NCI-H1930 (cell line): ENCODE measurements at places on chromosomes 2 and 18.

- DNase-seq, result peak; percentile 8
Observed at GRCh38 chr2:88059979-88060906, 4.7 kb upstream of the KRCC1 start.

- DNase-seq, result no peak
Observed at GRCh38 chr2:946073-946948, 4.3 kb upstream of the SNTG2 start.

DNA sequence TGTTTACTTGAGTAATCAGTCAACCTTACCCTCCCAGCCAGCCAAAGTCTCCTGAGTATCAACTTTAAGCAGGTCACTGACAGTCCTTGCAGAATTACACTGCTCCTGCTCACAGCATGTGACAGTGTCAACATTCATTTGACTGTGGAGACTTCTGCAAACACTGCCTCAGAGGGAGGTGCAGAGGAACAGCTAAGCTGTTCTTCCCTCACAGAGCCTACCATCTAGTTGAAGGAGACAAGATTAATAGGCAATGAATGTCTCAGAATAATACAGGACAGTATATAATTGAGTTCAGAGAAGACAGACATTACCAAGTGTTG is 11.9 kb downstream of the SLC14A2 start:
- no peak for DNase-seq

- peak; percentile 11 for DNase-seq
Observed at GRCh38 chr18:56358608-56359280, 279.6 kb downstream of the TXNL1 start.

- no peak for DNase-seq
Observed at GRCh38 chr18:13643261-13643751, 83.1 kb downstream of the FAM210A start.

GRCh38 chr2:201854221-201854801 is 48.0 kb downstream of the CDK15 start:
- no peak for DNase-seq

GRCh38 chr2:146807568-146808168 is 1037.2 kb upstream of the ACVR2A start:
- DNase-seq, result no peak

DNA sequence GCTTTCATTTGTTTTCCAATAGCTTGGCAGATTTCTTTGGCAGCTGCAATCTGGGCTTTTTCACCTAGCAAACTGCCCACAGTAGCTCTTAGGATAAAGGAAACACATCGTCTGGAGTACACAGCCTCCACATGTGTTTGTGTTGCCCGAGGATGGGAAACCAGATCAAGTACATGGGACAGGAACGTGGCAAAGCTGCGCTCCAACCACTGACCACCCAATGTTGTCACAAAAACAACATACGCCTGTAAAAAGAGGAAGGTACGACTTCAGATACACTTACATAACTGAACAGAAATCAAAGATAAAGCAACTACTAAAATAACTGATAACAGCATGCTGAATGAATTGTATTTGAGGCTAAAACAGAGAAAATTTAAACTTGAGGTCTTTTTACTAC is 15.5 kb downstream of the HEATR5B start:
- no peak for DNase-seq

DNA sequence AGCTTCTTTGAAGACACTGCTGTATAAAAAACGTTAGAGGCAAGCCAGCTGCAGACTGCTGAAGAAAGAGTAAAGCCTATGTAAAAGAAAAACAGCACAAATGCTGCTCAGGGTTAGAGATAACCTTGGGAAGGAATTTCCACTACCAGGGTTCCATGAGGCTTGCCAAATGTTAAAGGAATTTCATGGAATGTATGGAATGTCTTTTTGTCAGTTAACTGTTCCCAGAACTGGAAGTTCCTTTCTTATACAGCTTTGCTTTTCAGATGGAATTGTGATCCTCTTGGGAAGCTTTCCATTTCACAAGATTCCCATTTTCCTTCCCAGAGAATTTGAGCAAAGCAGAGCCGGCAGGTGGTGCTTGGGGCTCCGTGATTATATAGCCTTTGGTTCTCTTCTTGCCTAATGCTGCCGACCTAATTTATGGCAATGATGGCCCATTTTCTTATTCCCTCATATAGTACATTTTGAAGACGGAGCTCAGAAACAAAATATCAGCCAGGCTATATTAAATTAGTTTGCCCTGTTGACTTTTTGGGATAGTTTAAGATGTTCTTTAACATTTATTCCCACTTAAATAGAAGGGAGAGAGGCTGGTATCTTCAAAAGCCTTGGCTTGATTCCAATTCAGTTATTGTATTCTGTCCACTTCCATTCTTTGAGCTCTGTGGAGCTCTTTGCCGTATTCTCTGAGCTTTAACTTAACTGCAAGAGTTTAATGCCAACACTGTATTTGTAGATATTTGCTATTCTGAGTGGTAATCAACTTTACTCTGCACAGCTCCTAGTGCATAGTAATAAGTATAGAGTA is 162.3 kb downstream of the PHLPP1 start:
- no peak for DNase-seq

DNA sequence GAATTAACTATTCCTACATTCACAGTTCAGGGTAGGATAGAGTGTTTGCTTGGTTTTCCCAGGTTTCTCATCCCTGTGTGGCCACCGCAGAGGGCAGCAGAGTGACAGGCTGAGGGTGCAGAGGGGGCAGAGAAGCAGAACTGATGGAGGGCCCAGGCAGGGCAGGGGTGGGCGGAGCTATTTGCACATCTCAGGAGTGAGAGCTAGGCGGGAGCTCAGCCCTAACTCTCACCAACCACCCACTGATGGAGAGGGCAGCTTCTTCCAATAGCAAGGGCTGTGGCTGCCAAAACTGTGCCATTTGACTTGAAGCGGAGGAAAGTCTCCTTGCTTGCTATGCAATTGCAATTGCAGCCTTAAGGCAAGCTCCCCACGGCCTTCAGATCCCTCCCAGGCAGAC is 12.0 kb upstream of the DARS1 start:
- DNase-seq, result no peak

- no peak for DNase-seq
Observed at GRCh38 chr18:44458777-44459176, 221.9 kb upstream of the SETBP1 start.

DNA sequence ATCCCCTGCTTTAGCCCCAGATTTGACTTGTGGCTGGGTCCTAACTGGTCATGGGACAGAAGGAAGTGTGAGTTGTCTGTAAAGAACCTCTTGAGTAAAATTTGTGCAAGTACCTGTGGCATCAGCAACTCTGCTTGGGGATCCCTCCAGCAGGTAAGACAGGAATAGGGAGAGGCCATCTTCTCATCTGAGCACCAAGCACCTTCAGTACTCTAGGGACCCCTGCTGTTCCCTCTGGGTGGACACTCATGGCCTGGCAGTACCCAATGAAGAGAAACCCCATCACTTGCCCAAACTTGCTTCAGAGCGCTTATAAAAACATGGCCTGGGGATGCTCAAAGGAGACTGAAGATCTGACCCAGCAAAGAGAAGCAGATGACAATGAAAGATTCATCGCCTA is 297.8 kb downstream of the SP3 start:
- DNase-seq, result no peak

DNA sequence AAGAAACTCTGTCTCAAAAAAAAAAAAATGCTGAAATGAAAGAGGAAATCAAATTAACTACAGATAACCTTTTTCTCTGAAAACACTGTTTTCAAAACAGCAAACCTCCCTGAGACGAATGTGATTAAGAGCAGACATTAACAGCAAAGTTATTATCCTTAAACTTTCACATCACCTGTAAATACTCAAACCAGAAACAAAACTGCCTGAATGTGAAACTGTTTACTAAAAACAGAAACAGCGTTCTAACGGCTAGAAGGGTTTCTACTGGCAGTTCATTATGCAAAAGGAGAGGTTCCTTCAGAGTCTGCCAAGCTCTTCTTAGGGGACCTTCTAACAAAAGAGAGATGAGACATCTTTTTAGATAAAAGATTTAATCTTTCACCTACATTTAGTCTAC is 45.9 kb downstream of the PNO1 start:
- no peak for DNase-seq

DNA sequence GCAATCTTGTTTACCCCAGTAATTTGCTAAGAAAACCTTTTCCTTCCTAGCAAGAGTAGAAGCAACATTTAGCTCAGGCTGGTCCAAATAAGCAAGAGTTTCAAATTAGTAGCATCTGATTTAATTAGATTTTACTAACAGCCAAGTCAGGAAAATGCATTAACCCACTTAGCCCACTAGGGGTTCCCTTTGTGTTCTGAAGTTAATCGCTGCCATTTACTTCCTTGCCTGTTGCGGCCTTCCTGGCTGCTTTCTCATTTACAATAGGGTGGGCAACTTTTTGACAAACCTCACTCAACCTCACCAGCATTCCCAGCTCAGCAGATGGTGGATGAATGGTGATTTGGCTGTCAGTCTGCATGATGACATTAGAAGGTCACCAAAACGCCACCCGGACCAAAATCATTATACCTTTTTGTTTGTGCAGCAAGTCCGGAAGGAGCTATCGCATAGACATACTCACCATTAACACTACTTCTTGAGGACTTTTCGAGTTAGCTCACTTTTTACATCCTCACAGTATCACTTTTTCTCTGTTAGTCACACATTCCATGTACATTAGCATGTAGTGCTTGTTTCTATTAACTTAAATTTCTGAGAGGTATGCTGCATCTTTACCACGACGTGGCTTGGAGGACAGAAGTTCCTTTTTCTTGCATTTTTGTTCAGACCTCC is 101.5 kb upstream of the SETBP1 start:
- no peak for DNase-seq

GRCh38 chr2:85930129-85931124 is 41.6 kb upstream of the ST3GAL5 start:
- no peak for DNase-seq

GRCh38 chr2:71548646-71549425 is 95.5 kb downstream of the DYSF start:
- no peak for DNase-seq

DNA sequence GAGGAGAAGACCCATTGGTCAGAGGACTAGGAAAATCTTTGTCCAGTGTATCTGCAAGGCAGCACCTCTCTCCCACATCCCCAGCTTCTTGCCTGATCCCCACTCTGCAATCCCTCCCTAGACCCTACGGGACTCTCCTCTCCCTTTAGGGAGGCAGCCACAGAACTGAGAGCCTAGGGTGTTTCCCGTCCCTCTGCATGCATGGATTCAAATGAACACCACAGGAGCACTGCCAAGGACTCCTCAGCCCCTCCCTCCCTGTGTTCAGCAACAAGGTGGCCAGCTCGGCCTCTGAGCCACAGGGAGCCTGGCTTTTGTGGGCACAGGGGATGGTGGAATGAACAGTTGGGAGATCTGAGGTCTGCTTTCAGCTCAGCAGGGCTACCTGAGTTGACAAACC is 117.1 kb downstream of the TXNL1 start:
- no peak for DNase-seq

- DNase-seq, result peak; percentile 97
Observed at GRCh38 chr2:173249661-173250641, 104.7 kb upstream of the CDCA7 start.

DNA sequence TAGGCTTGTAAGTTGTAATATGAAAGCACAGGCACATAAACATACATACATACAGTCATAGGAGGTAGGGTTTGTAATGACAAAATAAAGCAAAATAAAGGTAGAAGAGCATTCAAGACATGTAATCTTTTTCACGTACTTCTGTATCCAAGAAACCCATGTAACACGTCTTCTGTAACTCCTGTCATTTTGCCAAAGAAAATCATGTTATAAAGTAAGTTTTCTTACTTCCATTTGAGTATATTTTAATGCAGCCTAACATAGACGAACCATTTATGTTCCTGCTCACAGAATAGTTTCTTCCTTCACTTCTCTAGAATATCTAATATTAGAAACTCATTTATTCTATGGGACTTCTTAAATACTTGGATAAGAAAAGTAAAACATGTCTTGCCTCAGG is 1884.0 kb upstream of the CELF4 start:
- DNase-seq, result no peak

GRCh38 chr2:86397986-86398385 is 43.2 kb upstream of the KDM3A start:
- no peak for DNase-seq

GRCh38 chr2:228352048-228352447 is 170.6 kb upstream of the SPHKAP start:
- no peak for DNase-seq

GRCh38 chr2:235669983-235670962 is 176.4 kb downstream of the AGAP1 start:
- peak; percentile 43 for DNase-seq

DNA sequence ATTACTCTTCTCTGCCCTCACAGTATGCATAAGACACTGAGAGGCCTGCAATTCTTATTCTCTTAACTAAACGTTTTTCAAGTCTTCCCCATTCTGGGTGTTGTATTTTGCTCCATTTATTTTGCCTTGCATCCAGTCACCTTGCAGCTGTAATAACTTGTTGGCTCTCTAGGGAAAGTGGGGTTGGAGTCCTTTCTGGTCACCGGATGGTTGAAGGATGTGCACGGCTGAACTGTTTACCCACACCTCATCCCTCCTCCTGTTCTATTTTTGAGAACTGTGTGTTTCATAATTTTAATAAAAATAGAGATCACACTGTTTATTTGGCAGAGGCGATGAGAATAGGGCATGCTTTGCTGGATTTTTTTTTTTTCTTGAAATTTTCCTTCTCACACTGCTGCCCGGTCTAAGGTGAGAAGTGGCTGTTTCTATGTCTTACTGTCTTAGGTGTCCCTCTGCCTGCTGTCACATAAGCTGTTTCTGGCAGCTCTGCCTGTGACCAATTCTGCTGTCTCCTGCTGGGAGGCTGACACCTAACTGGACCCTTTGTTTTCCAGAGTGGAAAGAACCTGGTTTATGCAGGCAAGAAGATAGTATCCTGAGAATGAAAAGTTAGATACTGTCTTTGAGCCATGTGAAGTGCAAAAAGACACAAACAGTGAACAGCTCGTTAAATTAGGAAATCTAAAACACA is 342.6 kb downstream of the DPP10 start:
- no peak for DNase-seq

- DNase-seq, result no peak
Observed at GRCh38 chr2:140639628-140640027, 1491.2 kb downstream of the LRP1B start.

- DNase-seq, result peak; percentile 77
Observed at GRCh38 chr2:176135035-176135440, 5.5 kb downstream of the HOXD8 start.

GRCh38 chr2:150607390-150607811 is 119.9 kb upstream of the RND3 start:
- no peak for DNase-seq

- DNase-seq, result no peak
Observed at GRCh38 chr2:182375862-182376261, 51.0 kb downstream of the PDE1A start.

GRCh38 chr2:131044075-131044756 is 49.0 kb downstream of the FAM168B start:
- DNase-seq, result no peak

DNA sequence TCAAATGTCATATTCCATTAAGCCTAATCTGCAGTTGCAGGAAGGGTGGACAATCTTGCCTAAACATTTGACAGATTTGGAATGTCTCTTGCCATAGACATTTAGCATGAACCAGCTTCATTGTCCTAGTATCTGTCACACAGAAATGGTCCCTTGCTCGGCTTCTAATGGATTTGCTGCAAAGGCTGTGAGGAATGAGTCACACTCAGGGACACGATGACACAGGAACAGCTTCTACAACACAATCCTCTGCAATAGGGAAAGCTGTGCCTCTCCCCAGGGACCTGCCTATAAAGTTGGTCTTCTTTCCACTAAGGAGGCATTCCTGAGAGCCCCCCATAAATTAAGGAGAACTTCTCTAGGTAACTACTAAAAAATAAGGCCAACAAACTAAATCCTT is 155.1 kb upstream of the L3MBTL4 start:
- DNase-seq, result no peak
